ENCODE measurements at places on chromosomes 1 and 21.
A peak's percentile ranks its signal among the peaks of the same experiment; 100 is the strongest.

GRCh38 chr1:96804648-96805047, 83.1 kb downstream of the PTBP2 start:
- DNase-seq = no peak

GRCh38 chr1:110870721-110871388, 2.1 kb upstream of the CD53 start:
- no peak for DNase-seq

DNA sequence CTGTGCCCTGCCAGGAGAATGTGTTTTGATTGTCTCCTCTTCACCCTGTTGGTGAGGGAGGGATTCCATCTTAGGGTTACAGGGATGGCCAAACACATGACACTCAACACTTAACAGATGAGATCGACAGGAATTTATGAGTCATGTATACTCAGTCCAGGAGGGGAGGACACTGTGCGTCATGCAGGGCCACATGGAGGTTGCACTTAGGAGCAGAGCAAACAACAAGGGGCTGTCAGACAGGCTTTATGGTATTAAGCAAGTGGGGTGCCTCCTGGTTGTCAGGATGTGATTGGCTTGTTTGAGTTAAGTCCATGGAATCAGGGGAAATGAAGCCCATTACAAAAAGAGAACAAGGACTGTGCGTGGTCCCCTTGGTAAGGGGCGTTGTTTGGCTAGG, 26.9 kb downstream of the EDARADD start:
- no peak for DNase-seq

DNA sequence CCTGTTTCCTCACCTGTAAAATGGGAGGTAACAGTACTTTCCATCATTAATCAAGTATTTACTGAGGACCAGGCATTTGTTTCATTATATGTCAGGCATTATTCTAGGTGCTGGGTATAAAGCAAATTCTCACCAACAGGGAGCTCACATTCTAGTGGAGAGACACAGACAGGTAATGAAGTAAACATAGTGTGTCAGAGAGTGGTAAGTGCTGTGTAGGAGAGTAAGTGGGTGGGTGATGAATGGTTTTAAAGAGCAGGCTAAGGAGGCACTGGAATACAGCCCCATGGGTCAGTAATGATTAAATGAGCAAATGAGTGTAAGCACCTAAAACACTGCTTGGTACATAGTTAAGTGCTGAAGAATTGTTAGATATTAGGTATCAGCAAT, 60.4 kb downstream of the DNTTIP2 start:
- DNase-seq = no peak

- DNase-seq = no peak
These were observed 20.3 kb upstream of the IL6R start for GRCh38 chr1:154384650-154385489.

- DNase-seq = no peak
These were observed 200.1 kb downstream of the AMY1C start for GRCh38 chr1:103949779-103950178.

DNA sequence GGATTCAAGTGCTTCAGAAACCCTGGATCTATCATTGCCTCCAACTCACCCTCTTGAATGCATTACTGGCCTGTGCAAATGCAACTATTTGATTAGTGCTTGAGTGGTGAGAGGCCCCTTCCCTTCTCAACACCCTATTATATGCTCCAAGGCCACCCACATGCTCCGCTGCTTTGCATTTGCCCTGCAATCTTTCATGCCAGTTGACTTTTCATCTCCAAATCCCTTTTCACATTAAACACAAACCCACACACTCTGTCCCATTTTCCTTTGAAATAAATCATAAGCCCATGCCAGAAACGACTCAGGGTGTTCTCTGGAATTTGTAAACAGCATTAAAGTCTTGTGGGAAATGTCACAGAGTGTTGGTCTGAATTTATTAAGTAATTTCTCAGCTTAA, 78.9 kb upstream of the CTTNBP2NL start:
- DNase-seq = peak; percentile 52
